ENCODE measurements at places on chromosomes 12 and 14. TPM values are rescaled to one million over a fixed set of nuclear protein-coding genes. Genes with fewer than 3 reads are reported as not detected.

Gene OTOGL
- not detected for total RNA-seq

Gene LYZ
- 19.9 TPM for total RNA-seq

DNA sequence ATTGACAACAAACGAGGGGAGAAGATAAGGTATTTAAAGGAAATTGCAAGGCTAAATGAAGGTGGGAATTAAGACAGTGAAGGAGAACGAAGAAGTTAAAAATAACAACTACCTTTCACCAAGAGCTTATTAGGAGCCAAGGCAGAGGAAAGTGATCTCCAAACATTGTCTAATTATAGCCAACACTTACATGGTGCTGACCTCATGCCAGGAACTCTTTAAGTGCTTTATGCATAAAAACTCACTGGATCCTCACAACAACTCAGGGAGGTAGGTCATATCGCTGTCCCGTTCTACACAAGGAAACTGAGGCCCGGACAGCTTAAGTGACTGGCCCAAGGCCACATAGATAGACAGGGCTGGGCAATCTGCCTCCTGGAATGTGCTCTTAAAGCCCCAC lies 19.5 kb downstream of the TAMALIN start:
- no peak for DNase-seq

- no peak for DNase-seq
Measured at GRCh38 chr14:68393259-68393658, 399.6 kb downstream of the ZFP36L1 start.

GRCh38 chr12:40378691-40379090 lies 153.9 kb downstream of the LRRK2 start:
- no peak for DNase-seq

DNA sequence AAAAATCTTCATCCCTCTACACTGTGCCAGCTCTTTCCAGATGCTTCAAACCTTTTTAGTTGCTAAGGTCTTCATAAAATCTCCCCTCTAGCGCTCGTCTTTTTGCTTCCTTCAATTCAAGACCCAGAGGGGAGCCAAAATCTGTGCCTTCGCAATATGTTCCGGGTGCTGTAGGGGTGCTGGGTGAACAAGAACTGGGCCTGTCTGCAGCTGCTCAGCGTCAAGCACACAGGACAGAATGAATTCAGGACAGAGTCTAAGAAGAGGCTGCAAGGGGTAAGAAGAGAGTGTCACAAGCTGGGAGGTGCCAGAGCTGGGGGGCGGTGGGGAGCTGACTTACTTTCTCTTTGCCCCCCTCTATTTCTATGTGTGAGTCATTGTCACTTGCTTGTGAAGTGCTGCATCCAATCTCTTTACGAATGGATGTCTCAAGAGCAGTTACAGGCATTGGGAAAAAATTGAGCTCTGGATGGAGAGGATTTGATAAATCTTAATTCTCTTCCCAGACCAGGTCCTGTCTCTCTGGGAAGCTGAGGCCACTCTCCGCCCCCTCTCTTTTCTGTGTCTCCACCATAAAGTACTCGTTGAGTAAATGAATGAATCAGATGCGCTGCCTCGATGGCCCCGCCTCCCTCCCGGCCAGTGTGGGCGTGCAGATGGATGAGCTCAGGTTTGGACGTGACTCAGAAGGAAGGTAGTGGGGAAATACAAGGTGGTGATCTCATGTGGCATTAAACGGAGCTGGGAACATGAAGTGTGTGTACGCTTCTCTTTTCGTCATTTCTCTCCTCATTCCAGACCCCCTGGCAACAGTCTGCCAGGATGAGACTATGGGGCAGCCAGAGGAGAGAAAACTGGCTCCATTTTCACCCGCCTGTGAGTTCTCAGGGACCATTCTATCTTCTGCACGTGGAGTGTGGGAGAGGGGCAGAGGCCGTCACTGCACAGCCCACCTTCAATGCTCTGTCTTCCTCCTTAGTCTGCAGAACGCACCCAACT lies 91.3 kb downstream of the TSPAN9 start:
- DNase-seq: no peak

DNA sequence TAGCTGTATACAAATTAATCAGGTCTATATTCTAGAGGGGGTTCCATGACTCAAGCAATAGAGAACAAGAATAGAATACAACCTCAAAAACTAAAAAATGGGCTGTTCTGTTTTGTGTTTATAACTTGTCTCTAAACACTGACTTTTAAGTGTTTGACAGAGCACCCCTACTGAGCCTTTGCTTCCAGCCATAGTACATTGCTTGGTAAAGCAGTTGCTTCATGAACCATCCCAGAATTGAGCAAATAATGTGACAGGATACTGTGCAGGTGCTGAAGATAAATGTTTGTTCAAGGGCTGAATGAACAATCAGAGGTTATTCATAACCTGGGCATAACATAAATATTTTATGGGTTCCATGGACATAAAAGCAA lies 11.5 kb downstream of the SPTSSA start:
- DNase-seq: no peak

DNA sequence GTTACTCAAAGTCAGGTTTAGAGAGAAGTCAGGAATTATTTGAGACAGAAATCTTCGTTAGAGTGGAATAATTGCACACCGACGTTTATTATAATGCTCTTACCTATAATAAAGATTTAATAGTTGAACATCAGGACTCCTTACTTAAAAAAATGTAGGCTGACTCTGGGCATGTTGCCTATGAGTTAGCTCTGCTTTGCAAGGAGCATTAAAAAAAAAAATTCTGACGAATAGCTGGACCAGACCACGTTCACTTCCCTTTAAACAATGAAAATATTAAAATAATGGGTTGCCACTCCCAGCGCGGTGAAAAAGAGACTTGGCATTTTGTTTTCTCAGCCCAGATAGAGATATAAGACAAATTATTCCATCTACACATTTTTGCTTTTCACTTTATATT lies 574 bp upstream of the FANCM start:
- no peak for DNase-seq

All from thyroid gland (tissue), 4 donors.